ENCODE measurements at places on chromosomes 1 and 21.

- no peaks in the 10 kb centered on the region for H3K27me3 ChIP-seq
- no peaks in the 10 kb centered on the region for H3K36me3 ChIP-seq
- H3K4me3 ChIP-seq = no peak overlapping the region
- no peak overlapping the region for H3K27ac ChIP-seq
- H3K4me1 ChIP-seq = no peaks in the 10 kb centered on the region
Observed at GRCh38 chr1:106651028-106651762, 405.3 kb upstream of the PRMT6 start.

GRCh38 chr1:214419650-214420049 is 131.8 kb downstream of the PTPN14 start:
- peaks cover 4% of the 10 kb centered on the region for H3K27me3 ChIP-seq
- no peak overlapping the region for H3K4me3 ChIP-seq
- no peaks in the 10 kb centered on the region for H3K36me3 ChIP-seq
- no peak overlapping the region for H3K27ac ChIP-seq
- DNase-seq = no peak

- peaks cover 1% of the 10 kb centered on the region for H3K36me3 ChIP-seq
- H3K4me1 ChIP-seq = peaks cover 34% of the 10 kb centered on the region
- no peak overlapping the region for H3K4me3 ChIP-seq
- H3K27me3 ChIP-seq = peaks cover 5% of the 10 kb centered on the region
- DNase-seq = peak; percentile 51
Observed at GRCh38 chr1:205240118-205240517, 12.4 kb downstream of the TMCC2 start.

DNA sequence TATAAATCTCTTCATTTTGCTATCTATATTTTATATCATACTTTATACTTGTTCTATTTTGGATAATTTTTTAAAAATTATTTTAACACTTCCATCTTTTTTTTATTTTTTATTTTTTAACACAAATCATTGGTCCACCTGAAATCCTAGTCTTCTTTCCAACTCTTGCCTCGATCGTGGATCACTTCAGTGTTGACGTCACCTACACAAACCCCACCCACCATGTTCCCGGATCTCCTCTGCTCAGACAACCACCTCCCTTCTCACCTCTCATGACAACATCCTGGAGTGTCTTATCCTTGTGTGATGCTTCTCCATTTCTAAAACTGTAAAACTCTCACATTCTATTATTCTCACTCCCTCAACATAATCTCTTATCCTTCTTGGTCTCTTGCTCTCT is 34.1 kb upstream of the BTG3 start:
- no peaks in the 10 kb centered on the region for H3K36me3 ChIP-seq
- DNase-seq = no peak
- no peaks in the 10 kb centered on the region for H3K4me1 ChIP-seq

- peaks cover 44% of the 10 kb centered on the region for H3K36me3 ChIP-seq
- no peaks in the 10 kb centered on the region for H3K27me3 ChIP-seq
- H3K27ac ChIP-seq = peak overlapping the region; percentile 97
- peaks cover 37% of the 10 kb centered on the region for H3K4me1 ChIP-seq
Observed at GRCh38 chr1:110672001-110672752, 2.6 kb downstream of the KCNA3 start.

DNA sequence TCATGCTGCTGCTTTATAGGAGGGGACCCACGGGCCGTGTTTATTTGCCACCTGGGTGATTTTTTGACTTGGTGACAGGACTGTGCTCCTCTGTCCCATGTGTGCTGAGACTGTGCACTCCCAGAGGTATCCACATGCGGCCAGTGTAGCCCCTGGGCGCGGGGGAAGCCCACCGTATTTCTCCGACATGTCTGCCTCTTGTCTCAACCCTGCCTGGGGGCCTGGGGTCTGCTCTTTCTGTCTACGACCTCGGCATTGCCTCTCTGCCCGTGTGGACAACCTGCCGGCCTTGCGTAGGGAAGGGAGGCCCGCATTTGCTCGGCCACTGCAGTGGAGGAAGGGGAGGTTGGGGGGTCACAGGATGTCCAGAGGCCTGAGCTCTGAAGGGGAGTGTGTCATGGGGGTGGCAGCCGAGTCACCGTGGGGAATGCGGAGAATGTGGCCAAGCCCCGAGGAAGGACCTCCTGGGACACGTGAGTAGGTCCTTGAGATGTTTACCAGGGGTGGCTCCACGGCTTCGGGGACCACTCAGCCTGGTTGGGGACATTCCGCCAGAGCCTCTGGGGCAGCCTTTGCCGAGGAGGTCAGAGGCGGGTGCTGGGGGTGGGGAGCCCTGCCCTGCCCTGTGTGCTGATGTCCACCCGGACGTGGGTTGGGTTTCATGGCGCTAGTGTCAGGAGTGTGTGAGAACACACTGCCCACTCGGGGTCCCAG is 11.0 kb downstream of the PRKCZ start:
- no peaks in the 10 kb centered on the region for H3K27me3 ChIP-seq
- H3K4me1 ChIP-seq = no peaks in the 10 kb centered on the region
- H3K36me3 ChIP-seq = peaks cover 31% of the 10 kb centered on the region

- peaks cover 1% of the 10 kb centered on the region for H3K36me3 ChIP-seq
- H3K27me3 ChIP-seq = no peaks in the 10 kb centered on the region
- no peak overlapping the region for H3K27ac ChIP-seq
- no peak overlapping the region for H3K4me3 ChIP-seq
- H3K4me1 ChIP-seq = peaks cover 35% of the 10 kb centered on the region
Observed at GRCh38 chr1:167249702-167250101, 29.0 kb downstream of the POU2F1 start.

GRCh38 chr1:155966135-155966534 is 12.2 kb downstream of the ARHGEF2 start:
- H3K36me3 ChIP-seq = peaks cover 58% of the 10 kb centered on the region
- no peaks in the 10 kb centered on the region for H3K27me3 ChIP-seq
- H3K4me1 ChIP-seq = peaks cover 55% of the 10 kb centered on the region
- peak overlapping the region; percentile 82 for H3K27ac ChIP-seq
- H3K4me3 ChIP-seq = no peak overlapping the region

GRCh38 chr1:29772584-29773100 is 536.3 kb downstream of the PTPRU start:
- no peaks in the 10 kb centered on the region for H3K36me3 ChIP-seq
- no peaks in the 10 kb centered on the region for H3K4me1 ChIP-seq
- H3K27me3 ChIP-seq = peaks cover 14% of the 10 kb centered on the region
- no peak overlapping the region for H3K27ac ChIP-seq
- no peak overlapping the region for H3K4me3 ChIP-seq

- no peak overlapping the region for H3K27ac ChIP-seq
- no peaks in the 10 kb centered on the region for H3K36me3 ChIP-seq
- H3K4me1 ChIP-seq = no peaks in the 10 kb centered on the region
- H3K27me3 ChIP-seq = peaks cover 4% of the 10 kb centered on the region
- no peak for DNase-seq
Observed at GRCh38 chr1:245485996-245486395, 331.2 kb downstream of the KIF26B start.

DNA sequence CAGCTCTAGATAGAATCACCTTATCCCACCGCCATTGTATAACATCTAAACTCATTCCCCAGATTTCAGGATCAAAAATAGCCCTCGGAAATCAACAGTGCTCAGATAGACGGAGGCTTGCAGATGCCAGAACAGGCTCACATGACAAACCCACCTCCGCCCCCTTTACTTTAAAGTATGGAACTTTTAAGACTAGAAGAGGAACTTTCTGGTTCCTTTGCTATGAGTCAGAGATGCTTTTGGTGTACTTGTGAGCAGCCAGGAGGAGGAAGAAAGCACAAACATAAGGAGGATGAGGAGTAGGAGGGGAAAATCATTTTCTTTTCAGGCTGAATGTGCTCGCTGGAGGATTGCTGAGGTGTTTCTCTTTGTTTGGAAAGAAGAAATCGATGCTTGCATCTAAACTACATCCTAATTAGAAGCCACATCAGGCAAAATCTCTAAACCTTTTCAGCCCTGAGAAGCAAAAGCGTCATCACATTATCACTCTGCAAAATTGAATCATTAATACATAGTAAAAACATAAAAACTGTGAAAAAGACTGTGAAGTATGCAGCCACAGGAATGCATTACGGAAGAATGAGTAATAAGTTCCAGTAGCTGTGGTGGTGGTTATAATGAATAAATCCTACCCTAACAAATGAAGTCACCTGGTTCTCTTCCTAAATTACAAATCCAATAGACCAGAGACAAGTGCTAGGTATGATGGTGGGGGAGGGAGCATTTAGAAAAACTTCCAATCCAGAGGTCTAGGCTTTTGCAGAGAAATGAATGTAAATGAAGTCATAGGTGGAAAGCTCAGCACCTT is 251.3 kb downstream of the KCNH1 start:
- H3K4me3 ChIP-seq = no peak overlapping the region
- peak overlapping the region; percentile 12 for H3K27ac ChIP-seq
- peaks cover 26% of the 10 kb centered on the region for H3K27me3 ChIP-seq

DNA sequence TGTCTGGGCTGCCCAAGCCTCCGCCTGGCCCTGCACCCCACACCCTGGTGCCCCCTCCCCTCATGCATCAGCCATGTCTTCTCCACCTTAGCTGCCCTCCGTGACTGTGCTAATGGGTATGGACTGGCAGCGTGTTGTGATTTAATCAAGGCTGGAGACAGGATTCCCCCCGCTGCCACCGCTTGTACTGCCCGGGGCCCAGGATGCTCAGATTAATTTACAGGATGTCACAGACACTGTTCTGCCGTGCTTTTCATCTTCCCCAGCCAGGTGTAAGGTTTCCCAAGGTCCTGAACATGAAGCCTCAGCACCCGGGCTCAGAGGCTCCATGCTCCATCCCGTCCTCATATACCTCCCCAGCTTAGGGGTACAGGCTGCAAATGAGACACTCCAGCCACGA is 66.3 kb downstream of the TAS1R2 start:
- H3K4me1 ChIP-seq = no peaks in the 10 kb centered on the region
- no peak overlapping the region for H3K4me3 ChIP-seq
- H3K27me3 ChIP-seq = peaks cover 23% of the 10 kb centered on the region
- DNase-seq = no peak

DNA sequence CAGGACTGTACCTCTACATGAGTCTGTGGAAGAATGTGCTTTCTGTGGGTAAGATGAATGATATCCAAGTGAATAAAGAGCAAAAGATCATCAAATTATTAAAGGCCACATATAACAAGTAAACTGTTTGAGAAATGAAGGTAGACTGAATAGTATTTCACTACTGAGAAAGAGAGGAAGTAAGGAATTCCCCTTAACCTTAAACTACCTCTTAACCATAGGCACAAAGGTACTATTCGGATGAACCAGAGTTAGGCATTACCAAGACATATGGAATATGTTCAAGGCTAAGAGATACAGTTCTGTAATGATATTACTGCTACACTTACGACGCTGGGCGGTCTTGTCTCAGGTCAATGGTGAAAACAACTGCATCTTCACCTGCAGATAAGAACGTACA is 25.5 kb downstream of the DCAF8 start:
- H3K27ac ChIP-seq = no peak overlapping the region
- H3K36me3 ChIP-seq = peaks cover 39% of the 10 kb centered on the region
- H3K4me1 ChIP-seq = peaks cover 16% of the 10 kb centered on the region
- no peak for DNase-seq
- H3K27me3 ChIP-seq = no peaks in the 10 kb centered on the region

GRCh38 chr1:84997667-84998600 is 1.0 kb upstream of the MCOLN2 start:
- peak overlapping the region; percentile 77 for H3K4me3 ChIP-seq
- peaks cover 12% of the 10 kb centered on the region for H3K27me3 ChIP-seq
- H3K27ac ChIP-seq = peak overlapping the region; percentile 77
- H3K4me1 ChIP-seq = peaks cover 33% of the 10 kb centered on the region

- H3K4me1 ChIP-seq = no peaks in the 10 kb centered on the region
- no peak overlapping the region for H3K27ac ChIP-seq
Observed at GRCh38 chr1:169785267-169785666, 9.4 kb downstream of the METTL18 start.
